ENCODE measurements at places on chromosomes 13 and 19. TPM values are rescaled to one million over a fixed set of nuclear protein-coding genes. Genes with fewer than 3 reads are reported as not detected.

- H3K4me3 ChIP-seq, result no peak overlapping the region
- H3K27me3 ChIP-seq, result no peaks in the 10 kb centered on the region
- H3K4me1 ChIP-seq, result no peaks in the 10 kb centered on the region
- H3K27ac ChIP-seq, result no peak overlapping the region
- H3K36me3 ChIP-seq, result no peaks in the 10 kb centered on the region
These were observed 178.0 kb downstream of the OXGR1 start for GRCh38 chr13:96816261-96816660.

DNA sequence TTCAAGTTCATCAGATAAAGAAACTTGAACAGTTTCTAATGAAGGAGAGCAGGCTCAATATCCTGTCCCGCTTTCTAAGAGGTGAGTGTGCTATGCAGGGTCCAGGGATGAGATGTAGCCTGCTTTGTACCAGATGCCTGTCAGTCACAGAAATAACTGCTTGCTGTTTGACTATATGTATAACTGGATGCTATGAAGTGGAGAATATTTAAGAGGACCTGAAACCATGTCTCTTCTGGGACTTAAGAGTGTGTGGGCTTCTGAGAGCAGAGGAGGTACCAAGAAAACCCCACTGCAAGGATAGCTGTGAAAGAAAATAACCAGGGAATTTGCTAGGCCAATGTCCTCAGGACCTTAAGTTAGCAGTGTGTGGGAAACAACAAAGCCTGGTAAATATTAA is 246.3 kb upstream of the RFC3 start:
- no peak overlapping the region for H3K27ac ChIP-seq
- H3K4me3 ChIP-seq, result no peak overlapping the region
- DNase-seq, result no peak

GRCh38 chr13:110882972-110883371 is 31.9 kb downstream of the ANKRD10 start:
- H3K4me1 ChIP-seq, result no peaks in the 10 kb centered on the region
- DNase-seq, result no peak
- H3K27me3 ChIP-seq, result no peaks in the 10 kb centered on the region
- no peak overlapping the region for H3K4me3 ChIP-seq

GRCh38 chr13:109971006-109971405 is 184.6 kb upstream of the IRS2 start:
- DNase-seq, result no peak
- H3K36me3 ChIP-seq, result no peaks in the 10 kb centered on the region
- no peak overlapping the region for H3K4me3 ChIP-seq
- H3K4me1 ChIP-seq, result no peaks in the 10 kb centered on the region
- no peak overlapping the region for H3K27ac ChIP-seq

The ZNF610 gene
- 3.7 TPM for total RNA-seq

The PSG1 gene
- total RNA-seq, result not detected

The GSX1 gene
- total RNA-seq, result not detected
